ENCODE measurements at places on chromosomes 2 and 18.

DNA sequence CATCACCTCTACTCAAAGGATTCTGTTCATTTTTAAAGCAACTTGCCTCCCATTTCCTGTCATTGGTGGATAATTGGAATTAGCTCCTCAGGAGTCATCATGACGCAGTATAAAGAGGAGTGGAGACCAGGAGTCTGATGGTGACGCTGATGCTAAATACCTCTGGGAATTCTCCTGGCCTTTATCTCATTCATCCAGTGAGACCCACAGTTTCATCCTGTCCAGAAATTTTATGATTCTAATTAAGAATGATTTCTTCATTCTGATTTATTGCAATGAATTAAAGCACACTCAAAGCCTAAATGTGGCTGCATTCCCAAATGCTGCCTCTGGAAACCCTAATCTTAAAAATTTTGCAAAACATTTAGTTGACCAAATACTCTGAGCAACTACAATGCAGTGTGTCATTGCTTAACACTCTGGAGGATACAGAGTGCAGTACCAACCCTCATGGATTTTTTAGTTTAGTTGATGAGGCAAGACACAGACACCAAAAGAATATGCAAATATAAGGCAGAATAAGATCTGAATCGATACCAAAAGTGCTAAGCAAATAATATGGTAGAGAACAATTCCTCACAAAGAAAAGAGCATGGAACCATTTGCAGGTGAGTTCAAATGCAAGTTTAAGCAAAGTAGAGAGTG, 236.2 kb downstream of the ETAA1 start:
- DNase-seq: no peak

- no peak for DNase-seq
Observed at GRCh38 chr2:120739438-120740090, 3.9 kb downstream of the GLI2 start.

GRCh38 chr2:12616456-12617156, 100.1 kb upstream of the TRIB2 start:
- DNase-seq: no peak

GRCh38 chr2:66435549-66435875, 587 bp downstream of the MEIS1 start:
- DNase-seq: no peak

DNA sequence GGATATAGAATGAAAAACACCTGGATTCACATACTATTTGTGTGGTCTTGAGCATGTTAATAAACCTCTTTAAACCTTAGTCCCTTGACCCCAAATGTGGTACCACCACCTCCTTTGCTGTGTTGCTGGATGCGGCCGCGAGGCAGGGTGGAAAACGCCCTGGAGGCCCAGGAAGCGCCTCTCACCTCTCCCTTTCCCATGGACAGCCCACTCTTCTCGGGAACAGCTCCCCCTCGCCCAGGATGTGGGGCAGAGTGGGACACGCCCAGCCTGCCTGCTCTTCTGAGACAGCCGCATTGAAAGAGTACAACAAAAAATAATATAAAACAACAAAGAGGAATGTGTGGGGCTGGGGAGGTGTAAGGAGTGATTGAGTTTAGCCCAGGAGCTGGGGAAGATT, 549.0 kb upstream of the ID2 start:
- DNase-seq: no peak

GRCh38 chr2:3131636-3132326, 245.8 kb downstream of the EIPR1 start:
- DNase-seq: no peak

DNA sequence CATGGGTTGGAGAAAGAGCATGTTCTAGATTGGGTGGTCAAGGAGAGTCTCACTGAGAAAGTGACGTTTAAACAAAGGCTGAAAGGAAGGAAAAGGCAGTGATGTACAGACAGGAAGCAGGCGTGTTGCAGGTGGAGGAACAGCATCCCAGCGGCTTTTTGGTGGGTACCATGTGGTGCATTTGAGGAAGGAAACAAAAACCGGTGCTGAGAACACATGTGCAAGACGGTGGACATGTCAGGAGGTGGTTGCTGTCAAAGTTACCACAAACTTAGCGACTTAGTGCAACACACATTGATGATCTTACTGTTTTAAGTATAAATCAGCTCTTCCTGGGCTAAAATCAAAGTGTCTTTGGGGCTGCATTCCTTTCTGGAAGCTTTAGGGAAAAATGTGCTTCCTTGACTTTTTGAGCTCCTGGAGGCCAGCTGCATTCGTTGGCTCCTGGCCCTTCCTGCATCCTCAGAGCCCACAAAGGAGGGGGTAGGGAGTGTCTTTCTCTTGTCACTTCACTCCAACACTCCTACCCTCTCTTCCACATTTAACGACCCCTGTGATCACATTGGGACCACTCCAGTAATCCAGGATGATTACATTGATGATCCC, 380.6 kb downstream of the FBXO15 start:
- no peak for DNase-seq
